GM20000 (cell line): ENCODE measurements at places on chromosomes 1 and 21.

GRCh38 chr21:42413500-42413899, 9.8 kb downstream of the UBASH3A start:
- no peak for DNase-seq

- DNase-seq, result no peak
Measured at GRCh38 chr1:107483949-107484348, 343.1 kb downstream of the NTNG1 start.

GRCh38 chr1:94031591-94031990, 89.4 kb downstream of the ABCA4 start:
- DNase-seq, result no peak

- no peak for DNase-seq
Measured at GRCh38 chr1:31614414-31615005, 3.0 kb upstream of the HCRTR1 start.

DNA sequence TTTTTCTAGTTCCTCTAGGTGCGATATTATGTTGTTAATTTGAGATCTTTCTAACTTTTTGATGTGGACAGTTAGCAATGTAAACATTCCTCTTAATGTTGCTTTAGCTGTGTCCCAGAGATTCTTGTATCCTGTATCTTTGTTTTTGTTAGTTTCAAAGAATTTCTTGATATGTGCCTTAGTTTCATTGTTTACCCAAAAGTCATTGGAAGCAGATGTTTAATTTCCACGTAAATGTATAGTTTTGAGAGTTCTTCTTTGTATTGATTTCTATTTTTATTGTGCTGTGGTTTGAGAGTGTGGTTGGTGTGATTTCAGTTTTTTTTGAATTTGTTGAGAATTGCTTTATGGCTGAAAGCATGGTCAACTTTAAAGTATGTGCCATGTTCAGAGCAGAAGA, 319.4 kb downstream of the PTBP2 start:
- no peak for DNase-seq

GRCh38 chr1:226607268-226607660, 58.7 kb downstream of the STUM start:
- no peak for DNase-seq

- no peak for DNase-seq
Measured at GRCh38 chr1:22870201-22870871, 102.3 kb downstream of the LACTBL1 start.
